ENCODE measurements at places on chromosomes 5 and 9.

GRCh38 chr5:52356311-52356918, 431.3 kb upstream of the ITGA1 start:
- peak; percentile 73 for DNase-seq

DNA sequence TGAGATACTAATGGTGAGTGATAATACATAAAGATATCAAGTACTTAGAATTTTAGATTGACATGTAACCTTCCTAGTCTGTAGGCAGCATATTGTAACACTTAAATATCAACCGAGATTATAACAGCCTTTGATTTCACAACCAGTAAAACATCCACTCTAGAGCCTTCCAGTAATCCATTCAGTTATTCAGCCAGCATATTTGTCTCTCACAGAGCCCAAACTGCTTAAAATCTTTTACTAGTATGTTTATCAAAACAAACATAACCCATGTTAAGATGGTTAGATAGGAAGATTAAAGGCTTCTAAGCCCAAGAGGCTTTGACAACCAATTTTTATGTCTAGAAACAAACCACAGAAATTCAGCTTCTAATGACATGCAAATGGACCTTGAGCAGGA, 177.9 kb upstream of the FST start:
- DNase-seq: no peak

GRCh38 chr5:93599001-93599379, 16.0 kb downstream of the NR2F1 start:
- DNase-seq: no peak

GRCh38 chr5:55584398-55585205, 49.8 kb upstream of the PLPP1 start:
- DNase-seq: no peak

GRCh38 chr9:20771729-20772128, 87.7 kb downstream of the FOCAD start:
- no peak for DNase-seq

GRCh38 chr5:136374003-136374402, 8.7 kb upstream of the TRPC7 start:
- DNase-seq: no peak

DNA sequence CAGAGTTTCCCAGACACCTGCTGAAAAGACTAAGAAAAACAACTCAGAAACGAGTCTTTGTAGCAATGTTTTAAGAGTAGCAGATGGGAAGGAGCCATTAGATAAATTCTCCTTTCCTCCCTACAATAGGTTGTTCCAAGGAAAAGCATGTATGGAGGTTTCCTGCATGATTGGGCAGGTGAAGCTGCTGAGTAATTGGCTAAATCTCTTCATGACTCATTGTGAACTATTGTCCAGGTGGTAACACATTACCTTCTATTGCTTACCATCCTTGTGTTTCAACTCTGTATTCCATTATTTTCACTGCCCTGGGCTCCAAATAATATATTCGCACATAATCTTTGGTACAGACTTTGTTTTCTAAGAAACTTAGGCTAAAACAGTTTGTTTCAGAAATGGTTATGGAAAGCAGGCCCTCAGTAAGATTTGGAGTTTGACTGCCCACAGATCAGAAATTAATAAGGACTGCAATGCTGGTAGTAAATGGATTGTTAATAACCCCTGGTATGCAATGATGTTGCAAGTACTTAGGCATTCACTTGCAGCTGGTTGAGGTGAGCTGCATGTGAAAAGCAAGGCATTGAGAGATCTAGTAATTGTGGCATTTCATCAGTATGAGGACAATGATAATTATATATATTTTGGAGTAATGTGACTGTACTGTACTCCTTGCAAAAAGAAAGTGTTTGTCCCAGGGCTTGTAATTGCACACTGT, 281.4 kb upstream of the VLDLR start:
- no peak for DNase-seq

DNA sequence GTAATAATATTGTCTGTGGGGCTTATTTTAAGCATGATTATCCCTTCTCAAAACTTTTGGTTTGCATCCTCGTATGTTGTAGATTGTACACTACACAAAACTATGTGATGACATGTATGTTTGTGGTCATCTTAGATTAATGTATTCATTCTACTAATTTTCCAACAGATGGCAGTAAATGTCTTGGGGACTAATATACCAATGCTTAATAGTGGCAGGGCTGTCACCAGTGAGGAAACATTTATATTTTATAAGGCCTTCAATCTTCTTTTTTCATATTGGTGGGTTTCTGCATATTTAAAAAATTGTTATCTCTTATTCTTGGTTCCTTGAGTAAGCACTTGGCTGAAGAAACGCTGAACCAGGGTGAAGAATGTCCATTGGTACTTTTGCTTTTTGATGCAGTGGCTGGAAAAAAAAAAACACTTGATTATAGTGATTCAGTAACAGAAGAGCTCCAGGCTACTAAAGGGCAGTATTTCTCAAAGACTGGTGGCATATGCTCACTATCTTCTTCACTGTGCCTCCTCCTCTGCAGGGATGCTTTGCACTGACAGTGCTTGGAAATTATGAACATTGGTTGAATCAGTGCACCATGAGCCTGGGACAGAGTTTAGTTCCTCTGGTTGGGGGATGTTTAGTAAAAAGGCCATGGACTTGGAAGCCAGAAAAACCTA, 530.3 kb downstream of the RASEF start:
- DNase-seq: peak; percentile 46

DNA sequence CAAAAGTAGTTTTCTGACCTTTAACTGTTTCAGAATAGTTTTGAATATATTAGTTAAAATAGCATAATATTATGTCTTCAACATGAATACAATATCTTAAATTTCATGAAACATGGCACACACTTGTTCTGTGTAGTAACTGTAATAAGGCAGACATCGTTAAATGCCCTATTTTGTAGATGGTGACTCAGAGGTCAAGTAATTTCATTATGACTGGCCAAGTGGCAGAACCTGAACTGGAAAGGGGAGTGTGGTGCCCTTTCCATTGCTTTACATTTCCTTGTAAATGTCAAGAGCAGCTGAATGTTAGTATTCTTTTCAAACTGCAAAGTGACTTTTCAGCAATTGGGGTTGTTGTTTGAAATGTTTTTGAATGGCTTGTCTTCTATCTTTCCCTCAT, 201.2 kb upstream of the CDKN2B start:
- DNase-seq: no peak

DNA sequence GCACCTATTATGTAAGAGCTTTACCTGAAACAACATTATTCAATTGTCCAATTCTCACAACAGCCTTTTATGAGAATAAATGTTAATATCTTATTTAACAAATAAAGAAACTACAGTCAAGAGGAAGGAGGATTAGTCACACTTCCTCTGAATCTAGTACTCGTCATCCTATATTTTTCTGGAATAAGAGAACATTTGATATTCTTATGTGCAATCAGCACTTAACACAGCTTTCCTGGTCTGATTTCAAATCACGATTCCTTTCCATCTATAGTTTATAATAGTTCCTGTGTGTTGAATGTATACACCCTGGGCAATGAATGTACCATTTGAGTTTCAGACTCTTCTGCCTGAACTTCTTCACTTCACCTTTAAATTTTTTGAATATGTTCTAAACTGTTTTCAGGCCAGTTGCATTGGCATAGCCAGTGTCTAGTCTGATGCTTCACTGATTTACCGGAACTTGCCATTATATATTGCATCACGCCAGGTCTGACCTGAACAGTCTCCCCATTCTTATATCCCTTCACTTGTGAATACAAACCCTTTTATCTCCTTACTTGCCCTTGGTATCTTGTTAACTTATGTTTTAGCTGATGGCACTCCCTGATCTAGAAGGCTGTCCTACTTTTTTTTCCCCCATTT, 698.3 kb downstream of the MAT2B start:
- no peak for DNase-seq

DNA sequence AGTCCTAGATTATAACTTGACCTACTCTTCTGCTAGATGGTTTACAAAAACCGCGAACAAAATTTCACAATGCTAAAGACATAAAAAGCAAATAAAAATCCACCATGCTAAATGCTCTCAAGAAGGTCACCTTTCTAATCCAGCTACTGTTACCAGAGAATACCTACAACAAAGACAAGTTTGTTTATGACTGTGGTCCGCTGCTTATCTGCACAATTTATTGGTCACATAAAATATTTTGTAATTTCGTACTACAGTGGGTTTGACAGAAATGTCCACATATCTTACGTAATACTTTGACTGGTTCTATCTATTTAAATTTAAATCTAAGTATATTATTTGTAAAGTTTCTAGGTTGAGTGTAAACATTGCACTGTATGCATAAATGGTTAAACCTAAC, 257.6 kb upstream of the ZNF608 start:
- no peak for DNase-seq

DNA sequence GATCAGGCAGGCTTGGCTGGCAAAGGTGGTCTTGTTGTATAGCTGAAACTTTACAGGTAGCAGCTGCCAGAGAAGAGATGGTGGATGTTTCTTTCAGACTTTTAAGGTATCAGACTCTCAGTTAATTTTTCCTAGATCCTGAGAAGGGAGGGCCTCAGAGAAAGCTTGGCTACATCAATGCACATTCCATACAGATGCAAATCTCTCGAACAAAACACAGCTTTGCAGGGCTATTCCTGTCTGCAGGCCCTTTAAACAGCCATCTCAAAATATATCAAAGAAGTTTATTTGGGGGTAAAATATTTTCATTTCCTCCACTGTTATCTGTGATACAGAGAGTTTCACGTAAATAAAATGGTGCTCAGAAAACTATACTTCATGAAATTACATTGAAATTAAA, 1584.4 kb downstream of the EFNA5 start:
- DNase-seq: no peak

- no peak for DNase-seq
These were observed 46.0 kb upstream of the SHC3 start for GRCh38 chr9:89224633-89225032.

- DNase-seq: no peak
These were observed 42.4 kb downstream of the STARD4 start for GRCh38 chr5:111469903-111470302.

DNA sequence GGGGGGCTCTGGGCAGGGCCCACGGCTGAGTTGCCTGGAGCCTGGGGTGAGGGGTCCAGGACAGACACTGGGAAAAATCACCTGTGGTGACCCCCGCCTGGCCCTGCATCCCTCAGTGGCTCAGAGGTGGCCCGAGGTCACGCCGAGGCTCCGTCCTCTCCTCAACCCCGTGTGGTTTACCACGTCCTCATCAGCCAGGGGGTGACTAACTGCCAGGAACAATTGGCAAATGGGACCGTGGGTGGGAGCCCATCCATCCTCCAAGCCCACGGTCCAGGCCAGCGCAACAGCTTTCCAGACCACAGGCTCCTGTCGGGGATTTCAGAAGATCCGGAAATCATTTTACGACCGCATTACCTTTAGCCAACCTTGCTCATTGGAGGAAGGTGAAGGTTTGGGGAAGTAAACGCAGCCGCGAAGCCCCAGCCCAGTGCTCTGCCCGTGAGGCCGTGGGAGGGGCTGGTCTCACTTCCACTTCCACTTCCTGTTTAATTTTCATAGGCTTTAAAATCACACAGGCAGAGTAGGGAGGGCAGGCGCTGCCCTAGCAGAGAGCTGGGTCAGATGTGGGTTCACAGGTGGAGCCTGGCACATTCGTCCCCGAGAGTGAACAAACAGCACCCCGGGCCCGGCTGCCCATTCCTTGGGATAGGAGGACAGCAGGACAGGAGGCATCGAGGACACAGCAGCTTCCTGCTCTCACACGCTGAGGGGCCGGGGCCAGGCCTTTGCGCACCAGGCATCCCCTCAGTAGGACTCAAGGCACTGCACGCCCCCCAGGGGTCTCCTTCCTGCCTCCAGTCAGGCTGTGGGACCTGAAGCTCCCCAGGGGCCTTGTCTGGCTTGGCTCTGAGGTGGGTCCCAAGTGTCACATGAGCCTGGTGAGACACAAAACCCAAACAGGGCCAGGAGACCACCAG, 19.8 kb upstream of the SLC9A3 start:
- no peak for DNase-seq

DNA sequence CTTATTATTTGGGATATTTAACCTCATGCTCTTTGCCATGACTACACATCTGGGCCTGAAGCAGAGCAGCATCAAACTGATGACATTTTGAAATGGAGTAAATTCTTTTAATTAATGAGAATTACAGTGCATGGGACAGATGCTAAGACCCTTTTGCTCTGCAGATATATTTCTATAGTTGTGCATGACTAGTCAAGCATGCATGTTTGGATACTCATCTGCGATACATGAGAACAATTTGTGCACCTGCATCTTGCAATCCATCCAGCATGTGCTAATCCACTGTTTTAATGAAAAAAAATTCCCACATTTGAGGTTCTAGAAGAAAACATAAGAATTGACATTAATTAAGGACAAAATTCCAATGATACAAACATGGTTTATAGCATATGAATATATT, 1047.6 kb upstream of the ACO1 start:
- DNase-seq: no peak

DNA sequence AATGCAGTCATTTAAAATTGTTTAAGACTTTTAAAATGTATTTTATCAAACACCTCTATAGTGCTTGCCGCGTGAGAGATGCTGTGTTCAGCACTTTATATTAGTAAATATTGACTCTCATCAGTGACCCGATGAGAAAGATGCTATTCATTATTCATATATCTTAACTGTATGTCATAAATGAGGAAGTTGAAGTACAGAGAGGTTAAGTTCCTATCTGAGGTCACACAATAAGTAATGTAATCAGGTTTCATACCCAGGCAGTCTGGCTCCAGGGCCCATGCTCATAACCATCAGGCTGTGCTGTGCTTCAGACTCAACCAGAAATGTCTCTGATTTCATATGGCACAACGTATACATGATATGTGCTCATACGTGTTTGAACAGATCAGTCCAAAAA, 119.0 kb downstream of the SV2C start:
- DNase-seq: no peak

- no peak for DNase-seq
These were observed 236.2 kb upstream of the NFIL3 start for GRCh38 chr9:91659529-91660495.

- peak; percentile 66 for DNase-seq
These were observed 7.0 kb downstream of the ASS1 start for GRCh38 chr9:130451509-130452388.

DNA sequence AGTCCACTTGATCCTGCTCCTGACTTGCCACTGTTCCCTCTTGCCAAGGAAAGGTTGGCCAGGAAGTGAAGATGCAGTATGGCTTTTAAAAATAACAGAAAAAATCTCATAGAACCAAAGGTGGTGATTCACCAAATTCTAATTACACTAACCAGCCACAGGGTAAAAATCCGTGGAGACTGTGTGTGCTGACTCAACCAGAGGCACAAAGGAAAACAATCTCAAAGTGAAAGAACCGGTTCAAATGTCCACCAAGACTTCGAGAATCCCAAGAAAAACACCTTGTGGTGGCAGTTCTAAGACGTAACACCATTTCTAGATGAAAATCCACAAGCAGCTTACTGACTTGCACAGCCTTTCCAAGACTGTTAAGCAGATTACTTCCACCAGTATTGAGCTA, 279.1 kb downstream of the TLE1 start:
- no peak for DNase-seq

Data from NCI-H1417 treated with DMSO at 0.1 percent for 48 hours (cell line).